Progenitor cell of endocrine pancreas (in vitro differentiated cells): ENCODE measurements at places on chromosomes 4 and X.

DNA sequence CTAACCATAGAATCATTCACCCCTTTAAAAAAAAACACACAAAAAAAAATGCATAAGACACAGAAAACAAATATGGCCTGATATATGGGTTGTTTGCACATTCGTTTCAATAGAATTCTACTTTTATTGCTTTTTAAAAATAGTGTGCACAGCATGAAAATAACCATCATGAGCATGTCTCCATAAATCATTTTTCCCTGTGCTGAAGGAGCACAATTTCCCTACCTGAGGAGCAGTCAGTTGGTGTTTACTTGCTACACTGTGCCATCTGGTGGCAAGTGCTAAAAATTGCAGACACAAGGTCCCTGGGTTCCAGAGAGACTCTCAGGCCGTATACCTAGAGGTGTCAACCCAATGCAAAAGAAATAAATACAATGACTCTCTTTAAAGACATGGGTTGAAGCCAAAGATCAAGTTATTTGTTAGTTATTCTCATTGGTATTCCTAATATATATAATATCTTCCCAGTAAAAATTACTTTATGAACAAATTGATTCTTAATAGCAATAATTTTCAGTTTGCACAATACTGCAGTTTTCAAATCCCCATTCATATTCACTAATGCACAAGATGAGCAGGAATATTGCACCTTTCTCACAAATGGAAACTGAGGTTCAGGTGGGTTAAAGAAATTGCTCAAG lies 551.4 kb downstream of the IQCM start:
- no peak for DNase-seq

DNA sequence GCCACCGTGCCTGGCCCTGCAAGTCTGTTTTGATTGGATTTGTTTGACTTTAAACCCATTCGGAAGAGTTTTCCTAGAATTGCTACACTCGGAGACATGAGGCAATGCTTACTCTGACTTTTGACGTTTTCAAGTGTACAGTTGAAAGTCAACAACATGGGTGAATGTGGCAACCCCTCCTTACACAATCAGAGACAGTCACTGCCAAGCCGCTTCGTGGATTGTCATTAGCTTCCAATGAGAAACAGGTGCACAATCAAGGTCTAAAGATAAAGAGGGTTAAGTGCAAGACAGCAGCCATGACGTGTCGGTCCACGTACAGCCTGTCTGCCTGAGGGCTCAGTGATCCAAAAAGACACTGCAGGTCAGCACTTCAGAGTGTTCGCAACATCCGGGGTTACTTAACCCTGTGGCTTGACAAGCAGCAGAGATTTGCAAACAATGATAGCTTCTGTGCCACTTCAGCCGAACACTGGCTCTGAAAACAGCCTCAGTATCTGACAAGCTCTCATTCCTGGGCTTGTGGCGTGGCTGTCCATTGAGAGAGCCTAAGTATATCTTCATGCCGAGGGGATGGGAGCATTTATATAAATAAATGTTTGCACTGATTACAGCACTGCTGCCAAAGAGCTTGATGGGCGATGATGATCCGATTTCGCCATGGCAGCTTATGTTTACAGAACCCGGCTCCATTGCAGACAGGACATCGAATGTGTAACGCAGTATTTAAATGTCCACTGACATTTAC lies 180.0 kb downstream of the DHRSX start:
- DNase-seq: no peak

DNA sequence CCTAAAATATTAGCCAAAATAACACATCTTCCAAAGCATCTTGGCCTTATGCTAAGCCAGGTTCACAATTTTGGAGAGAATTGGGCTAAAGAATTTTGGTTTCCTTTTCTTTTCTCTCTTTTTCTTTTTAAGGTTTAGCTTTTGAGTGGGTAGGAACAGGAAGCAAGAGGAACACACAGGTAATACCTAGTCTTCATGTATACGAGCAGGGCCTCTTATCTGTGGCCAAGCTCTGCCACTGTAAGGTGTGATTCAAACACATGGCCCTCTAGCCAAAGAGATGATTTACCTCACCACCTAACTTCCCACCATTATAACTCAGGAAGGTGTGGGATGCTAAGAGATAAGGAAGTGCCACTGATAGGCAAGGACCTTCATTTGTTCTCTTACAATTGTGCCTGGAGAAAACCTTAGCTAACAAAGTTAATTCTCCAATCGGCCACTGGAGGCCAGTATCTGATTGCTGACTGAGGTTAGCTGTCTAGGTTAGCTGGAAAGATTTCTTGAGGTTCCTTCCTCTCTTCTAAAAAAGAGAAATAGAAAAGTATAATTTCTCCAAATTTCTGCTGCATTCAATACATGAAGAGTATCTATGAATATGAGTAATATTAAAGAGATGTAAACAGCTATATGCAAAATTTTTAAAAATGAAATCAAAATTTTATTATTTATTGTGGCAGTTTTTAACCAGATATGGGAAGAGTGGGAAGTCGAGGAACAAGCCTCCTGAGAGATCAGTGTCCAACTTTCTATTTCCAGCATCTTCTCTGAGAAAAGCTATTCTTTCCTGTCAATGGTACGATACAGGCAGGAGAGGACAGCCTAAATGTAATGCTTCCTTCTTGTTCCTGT lies 30.1 kb upstream of the BBS7 start:
- peak; percentile 29 for DNase-seq

- DNase-seq: no peak
Observed at GRCh38 chr4:110681381-110681780, 58.5 kb upstream of the PITX2 start.

DNA sequence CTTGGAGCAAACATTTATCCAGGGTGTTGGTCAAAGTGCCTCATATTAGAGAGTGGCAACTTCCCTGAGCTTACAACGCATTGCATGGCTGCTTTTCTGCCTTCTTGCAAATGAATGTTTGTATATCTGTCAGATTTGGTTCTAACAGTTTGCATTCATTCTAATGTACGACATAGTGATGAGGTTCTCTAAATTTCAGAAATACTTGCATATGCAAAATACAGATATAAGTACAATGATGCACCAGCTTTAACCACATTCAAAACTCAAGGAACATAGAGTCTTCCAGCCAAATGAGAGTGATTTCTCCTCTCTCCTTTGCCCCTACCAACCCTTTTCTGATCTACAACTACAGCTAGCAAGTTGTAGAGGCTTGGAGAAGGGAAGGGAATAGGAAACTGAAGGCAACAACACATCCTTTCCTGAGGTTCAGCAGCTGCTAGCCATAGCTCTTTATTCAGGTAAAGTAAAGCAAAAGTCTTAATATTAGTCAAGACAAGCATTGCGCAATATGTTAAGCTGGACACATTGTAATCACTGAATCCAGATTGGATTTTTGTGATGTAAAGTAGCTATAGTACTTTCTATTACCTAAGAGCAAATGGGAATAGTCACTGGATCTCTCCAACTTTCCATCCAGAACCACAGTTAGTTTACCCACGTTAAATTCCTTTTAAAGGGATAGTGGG lies 6.3 kb downstream of the TKTL2 start:
- DNase-seq: no peak

- DNase-seq: no peak
Observed at GRCh38 chr4:7845493-7846128, 94.0 kb downstream of the AFAP1 start.

DNA sequence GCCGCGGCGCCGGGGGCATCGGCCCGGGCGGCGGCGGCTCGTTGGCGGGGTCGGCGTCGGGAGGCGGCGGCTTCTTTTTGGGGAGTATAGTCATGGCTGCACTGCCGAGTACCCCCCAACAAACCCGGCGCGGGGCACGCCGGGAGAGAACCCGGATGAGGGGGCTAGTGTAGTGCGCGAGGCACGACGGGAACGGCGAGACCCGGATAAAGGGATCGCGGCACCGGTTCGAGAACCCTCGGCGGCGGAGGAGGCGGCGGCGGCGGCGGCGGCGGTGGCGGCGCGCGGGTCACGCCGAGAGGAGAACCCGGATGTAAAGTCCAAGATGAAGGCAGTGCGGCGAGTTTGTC lies at the start of gene OTUD5:
OTUD5 (minus strand) TSS at position 131 of the 350 bp plus-strand sequence; CDS start at position 94, 37 bp downstream.
- DNase-seq: peak; percentile 23

GRCh38 chrX:40501164-40501855 lies 79.5 kb upstream of the ATP6AP2 start:
- DNase-seq: no peak

DNA sequence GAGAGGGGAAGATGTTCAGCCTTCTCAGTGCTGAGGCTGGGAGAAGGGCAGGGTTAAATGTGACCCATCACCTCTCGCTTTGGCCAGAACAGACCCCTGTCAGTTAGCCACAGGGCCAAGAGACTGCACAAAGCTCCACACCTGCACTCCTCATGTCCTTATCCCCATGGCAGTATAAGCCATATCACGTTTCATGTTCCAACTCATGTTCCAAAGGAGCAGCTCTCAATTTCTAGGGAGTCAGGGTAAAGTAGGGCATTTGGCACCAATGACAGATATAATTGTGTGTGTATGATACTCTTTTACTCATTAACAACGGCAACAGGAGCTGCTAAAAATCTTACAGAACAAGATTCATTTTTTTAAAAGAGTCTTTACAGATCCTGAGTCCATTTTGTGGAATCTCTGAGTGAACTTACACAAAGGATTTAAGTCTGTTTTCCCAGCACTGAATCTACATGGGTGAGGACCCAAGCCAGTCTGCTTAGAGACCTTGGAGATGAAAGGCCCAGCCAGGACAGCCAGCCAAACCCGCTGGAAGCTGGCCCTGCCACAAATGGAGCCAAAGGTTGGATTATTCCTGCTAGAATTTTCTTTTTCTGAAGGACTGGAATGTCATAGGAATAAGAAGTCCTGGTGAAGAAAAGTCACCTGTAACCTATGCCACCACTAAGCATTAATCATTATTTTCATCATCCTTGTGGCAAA lies 129.1 kb upstream of the SMAD1 start:
- no peak for DNase-seq

DNA sequence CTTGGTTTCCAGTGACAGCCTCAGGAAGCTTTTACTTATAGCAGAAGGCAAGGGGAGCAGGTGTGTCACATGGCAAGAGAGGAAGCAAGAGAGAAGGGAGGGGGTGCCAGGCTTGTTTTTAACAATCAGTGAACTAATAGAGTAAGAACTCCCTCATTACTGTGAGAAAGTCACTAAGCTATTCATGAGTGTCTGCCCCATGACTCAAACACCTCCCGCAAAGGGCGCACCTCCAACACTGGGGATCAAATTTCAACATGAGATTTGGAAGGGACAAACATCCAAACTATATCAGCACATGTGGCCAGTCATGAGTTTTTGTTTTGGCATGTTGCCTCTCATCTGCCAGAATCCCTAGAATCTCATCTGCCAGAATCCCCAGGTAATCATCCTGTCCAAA lies 183.5 kb upstream of the C1QTNF7 start:
- DNase-seq: no peak

- peak; percentile 15 for DNase-seq
Observed at GRCh38 chrX:33725535-33726210, 406.4 kb downstream of the FAM47A start.

DNA sequence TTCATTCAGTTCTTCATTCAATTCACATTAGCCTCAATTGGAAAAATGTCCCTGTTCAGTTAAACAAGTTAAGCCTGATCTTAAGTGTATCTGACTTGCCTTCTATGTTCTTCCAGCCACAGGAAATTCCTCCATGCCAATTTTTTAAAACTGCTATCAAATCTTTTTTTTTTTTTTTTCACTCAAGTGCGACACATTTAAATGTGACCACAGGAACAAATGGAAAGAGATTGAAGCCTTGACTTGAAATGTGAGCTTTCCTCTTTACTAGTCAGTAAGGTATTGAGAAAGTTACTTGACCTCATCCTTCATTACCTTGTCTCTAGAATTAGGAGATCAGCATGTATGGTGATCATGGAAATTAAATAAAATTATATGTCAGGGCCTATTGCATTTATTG lies 165.1 kb downstream of the SLIT2 start:
- DNase-seq: no peak

GRCh38 chr4:134585972-134586371 lies 384.4 kb upstream of the PABPC4L start:
- no peak for DNase-seq

- DNase-seq: no peak
Observed at GRCh38 chr4:62359441-62360155, 1159.5 kb downstream of the ADGRL3 start.

DNA sequence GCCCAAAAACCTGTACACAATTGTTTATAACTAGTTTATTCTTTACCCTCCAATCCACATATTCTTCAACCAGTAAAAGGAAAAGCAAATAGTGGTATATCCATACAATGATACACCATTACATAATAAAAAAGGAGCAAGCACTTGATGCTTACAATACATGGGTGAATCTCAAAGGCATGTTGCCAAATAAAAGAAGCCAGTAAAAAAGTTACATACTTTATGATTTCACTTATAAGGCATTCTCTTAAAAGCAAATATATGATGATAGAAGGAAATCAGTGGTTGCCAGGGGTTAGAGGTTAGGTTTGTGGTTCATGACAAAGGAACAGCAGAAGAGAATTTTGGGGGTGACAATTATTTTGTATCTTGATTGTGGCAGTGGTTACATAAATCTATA lies 896.1 kb upstream of the LCORL start:
- no peak for DNase-seq

DNA sequence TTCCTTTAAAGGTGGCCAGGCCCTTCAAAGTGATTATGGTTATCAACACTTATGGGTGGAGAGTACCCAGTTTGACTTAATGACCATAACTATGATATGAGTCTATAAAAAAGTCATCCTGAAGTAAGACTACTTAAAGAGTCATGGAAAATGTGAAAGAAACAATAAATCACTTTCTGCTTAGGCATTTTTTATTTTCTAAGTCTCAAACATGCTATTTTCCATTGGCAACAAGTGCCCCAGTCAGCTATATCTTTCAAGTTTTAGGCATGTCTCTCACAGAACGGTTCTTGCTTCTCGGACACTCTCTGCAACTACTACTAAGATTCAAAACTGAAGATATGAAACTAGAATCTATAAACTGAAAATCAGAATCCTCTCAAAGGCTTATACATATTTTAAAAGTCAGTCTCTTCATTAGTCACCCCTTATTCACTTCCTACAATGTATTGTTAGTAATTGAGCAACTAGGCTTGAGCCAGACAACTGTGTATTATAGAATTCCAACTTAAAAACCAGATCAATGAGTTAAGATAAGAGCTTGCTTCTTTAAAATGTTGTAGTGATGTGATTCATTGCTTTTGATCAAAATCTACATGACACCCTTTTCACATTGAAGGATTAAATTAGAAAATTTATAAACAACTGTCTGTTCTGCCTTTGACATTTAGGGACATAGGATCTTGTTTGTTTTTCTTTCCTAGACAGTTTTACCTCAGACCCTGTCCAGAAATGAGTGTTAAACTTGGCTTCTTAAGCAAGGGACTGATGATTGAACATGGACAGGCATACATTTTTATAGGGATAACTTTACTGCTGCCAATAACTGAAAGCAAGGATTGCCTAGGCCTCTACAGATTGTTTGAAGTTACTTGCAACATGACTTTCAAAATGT lies 2.9 kb downstream of the ANTXR2 start:
- DNase-seq: no peak

DNA sequence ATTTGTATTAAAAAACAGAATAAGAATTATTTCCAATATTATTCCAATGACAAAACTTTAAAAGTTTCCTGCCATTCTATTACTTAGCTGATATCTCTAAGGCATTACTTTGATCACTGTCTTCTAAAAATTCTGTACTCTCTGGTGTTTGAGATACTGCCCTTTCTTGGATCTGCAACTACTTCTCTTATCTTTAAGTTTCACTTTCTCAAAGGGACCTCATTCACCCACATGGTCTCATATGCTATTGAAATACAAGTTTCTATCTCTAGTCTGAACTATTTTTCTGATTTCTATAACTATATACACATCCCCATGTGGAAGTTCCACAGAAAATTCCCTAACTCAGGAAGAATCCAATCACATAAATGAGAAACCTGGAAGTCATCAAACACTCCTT lies 22.2 kb downstream of the TMPRSS11E start:
- no peak for DNase-seq
